Activated CD4-positive, alpha-beta T cell treated with anti-CD3 and anti-CD28 coated beads, Interleukin-10, Interleukin-2, amounts not matched to agents 100 ng/mL and 50 ng/mL, durations not matched to agents 16 hours and 8 hours (primary cell): ENCODE measurements at places on chromosomes 12 and 14.

GRCh38 chr12:111578276-111578970 lies 20.7 kb downstream of the ATXN2 start:
- DNase-seq, result peak; percentile 12

DNA sequence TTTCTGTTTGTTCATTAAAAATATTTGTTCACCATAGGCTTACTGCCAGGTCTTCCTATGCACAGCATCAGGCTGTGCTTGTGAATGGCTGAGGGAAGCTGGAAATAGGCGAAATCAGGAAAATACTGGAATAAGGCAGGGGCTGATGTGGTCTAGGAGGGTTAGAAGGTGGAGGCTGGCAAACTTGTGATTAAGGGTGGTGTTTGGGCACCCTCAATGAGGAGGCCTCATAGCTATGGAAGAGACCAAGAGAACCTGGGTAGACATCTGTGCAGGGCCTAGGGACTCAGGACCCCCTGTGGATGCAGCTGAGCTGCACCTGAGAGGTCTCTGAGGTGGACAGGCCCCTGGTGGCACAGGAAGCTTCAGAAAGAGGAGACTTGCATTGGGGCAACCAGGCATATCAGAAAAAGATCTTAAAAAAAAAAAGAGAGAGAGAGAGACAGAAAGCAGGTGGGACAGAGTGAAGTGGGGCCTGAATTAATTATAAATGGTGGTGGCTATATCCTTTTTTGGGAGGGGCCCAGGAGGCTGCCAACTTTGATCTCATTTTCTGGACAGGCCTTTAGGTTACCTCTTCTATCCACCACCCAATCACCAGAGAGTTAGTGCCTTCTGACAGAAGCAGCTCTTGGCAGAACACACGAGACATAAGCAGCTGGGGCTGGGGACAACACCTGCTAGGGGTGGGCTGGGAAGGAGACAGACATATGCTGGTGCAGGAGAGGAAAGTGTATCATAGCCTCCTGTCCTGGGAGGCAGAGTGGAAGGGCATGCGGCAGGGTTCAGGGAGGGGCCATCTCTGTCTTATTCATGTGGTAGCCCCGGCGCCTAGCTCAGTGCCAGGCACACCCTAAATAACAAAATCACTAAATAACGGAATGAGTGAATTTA lies 46.7 kb upstream of the ATP23 start:
- no peak for DNase-seq

DNA sequence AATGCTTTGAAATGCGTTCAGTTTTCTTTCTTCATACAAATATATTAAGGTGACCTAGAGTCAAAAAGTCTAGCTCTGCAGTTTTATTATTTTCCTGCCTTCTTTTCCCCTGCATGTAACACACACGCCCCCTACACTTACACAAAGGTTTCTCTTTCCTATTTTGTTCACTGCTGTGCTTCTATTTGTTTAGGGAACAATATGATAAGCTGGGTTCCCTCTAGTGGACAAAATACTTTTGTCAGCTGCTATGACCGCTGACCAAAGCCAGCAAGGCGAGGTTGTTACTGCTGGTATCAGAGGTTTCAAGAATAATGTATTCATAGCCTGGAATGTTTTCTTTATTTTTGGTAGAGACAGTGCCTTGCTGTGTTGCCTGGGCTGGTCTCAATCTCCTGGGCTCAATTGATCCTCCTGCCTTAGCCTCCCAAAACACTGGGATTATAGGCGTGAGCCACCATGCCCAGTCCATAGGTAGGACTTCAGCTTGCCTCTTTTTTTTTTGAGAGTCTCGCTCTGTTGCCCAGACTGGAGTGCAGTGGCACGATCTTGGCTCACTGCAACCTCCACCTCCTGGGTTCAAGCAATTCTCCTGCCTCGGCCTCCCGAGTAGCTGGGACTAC lies 33.4 kb downstream of the FNTB start:
- DNase-seq, result peak; percentile 38

DNA sequence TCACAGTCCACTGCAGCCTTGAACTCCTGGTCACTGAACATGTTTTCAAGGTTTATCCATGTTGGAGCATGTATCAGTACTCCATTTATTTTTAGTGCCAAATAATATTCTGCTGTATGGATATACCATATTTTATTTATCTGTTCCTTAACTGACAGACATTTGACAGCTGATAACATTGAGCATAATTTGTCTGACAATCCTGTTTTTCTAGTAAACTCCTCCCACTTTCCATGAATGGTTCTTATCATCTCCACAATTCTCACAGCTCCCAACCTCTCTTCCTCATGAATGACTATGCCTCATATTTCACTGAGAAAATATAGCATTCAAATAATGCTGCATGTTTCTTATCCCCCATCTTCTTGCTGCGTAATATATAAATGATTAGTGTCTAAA lies 33.3 kb downstream of the COCH start:
- no peak for DNase-seq

DNA sequence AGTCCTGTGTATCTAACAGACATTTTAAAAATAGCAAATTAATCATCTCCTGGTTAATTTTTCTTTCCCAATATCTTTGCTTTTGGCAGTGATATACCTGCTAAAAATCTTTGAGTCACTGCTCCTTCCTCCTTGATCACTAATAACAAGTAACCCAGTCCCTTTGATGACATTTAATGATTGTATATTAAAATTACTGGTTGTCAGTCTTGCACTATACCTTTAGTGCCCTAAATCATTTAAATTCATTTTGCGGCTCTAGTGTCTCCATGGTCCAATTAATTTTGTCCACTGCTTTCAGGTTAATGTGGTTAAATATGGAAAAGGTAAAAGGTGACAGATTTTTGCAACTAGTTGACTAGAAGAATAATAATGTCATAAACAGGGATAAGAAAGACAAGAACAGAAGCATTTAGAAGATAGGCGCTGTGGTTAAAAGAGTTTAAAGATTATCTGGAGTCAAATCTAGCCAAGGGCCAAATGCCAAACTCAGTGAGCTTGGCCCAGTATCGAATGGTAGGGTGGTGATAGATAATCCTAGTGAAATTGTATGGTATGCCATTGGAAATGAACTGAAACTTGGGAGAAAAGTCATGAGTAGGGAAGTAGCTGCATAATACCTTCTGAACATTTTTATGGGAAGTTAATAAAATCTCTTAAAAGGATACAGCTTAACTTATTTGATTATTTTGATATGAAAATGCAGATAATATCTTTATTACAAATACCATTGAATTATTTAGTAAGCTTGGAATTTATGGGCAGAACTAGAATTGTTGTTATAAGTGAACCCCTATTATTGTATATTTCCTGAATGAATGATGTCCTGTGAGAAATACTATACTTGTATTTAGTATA lies 115.0 kb downstream of the PCNX1 start:
- DNase-seq, result no peak

DNA sequence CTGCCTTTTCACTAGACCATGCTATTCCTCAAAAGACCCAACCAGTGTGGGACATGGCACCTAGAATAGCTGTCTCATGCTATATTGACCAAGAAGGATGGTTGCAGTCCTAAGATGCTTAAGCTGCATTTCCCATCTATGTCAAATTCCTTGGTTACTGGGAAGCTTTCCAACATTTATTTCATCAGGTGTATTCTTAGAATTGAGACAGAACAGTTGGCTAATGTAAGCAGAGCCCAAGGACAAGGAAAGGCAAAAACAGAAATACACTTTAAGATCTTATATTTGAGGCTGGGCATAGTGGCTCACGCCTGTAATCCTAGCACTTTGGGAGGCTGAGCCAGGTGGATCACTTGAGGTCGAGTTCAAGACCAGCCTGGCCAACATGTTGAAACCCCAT lies 24.7 kb downstream of the ARG2 start:
- DNase-seq, result no peak

DNA sequence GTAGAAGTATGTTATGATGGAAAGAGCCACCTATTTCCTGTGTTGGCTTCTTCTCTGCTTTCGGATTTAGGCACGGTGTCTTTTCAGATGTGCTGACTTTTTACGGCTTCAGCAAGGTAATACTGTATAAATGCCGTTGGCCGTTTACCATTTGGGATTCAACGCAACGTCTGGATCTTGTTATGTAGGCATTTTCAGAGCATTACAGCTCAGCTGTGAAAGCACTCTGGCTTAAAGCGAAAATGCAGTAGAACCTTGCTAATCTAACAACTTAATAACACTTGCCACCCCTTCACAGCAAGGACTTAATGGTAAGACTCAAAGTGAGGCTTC lies 229.9 kb downstream of the EFCAB11 start:
- peak; percentile 60 for DNase-seq

GRCh38 chr12:52052468-52053186 lies 1.4 kb downstream of the NR4A1 start:
- DNase-seq, result no peak

DNA sequence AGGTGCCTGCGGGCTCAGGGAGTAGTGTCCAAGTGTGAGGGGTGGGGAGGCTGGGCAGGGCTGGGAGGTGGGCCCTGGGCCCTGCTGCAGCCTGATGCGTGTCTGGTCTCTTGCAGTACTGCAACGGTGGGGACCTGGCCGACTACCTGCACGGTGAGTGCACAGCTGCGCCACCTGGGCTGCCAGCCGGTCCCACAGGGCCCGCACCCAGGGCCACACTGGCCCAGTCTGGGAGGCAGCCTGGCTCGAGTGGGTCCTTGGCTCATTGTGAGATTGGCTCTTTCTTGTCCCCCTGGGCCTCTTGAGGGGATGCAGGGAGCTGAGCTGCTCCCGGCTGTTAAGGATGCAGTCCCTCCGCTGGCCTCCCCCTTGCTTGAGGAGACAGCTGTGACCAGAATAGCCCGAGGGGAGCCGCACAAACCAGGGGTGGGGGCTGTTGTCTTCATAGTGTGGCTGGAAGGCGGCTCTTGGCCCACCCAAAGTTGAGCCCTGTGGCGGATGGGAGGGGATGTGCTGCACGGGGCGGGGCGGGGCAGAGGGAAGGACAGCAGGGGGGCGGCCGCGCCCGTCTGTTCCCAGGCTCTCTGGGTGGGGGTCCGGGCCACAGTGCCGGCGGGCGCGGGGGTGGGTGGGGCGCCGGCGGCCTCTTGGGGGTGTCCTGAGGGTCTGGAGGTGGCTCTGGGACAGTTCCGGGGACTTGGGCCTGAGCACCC lies 13.1 kb downstream of the ULK1 start:
- no peak for DNase-seq

DNA sequence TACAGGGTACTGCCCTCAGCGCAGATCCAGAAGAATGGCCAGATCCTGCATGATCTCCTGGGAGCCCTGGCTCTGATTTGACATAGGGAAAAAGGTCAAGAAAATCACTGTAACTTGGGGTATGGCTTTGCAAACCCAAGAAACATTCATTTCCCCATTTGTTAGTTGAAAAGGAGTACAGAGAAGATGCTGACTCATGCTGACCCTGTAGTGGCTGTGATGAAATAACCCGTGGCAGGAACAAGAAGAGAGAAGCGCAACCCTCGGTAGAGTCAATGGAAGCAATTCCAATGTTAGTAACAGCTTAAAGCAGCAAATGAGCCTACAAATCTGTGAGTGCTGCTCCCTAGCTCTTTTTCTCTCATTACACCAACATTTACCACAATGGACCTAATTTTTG lies 281.6 kb upstream of the NPAS3 start:
- no peak for DNase-seq

DNA sequence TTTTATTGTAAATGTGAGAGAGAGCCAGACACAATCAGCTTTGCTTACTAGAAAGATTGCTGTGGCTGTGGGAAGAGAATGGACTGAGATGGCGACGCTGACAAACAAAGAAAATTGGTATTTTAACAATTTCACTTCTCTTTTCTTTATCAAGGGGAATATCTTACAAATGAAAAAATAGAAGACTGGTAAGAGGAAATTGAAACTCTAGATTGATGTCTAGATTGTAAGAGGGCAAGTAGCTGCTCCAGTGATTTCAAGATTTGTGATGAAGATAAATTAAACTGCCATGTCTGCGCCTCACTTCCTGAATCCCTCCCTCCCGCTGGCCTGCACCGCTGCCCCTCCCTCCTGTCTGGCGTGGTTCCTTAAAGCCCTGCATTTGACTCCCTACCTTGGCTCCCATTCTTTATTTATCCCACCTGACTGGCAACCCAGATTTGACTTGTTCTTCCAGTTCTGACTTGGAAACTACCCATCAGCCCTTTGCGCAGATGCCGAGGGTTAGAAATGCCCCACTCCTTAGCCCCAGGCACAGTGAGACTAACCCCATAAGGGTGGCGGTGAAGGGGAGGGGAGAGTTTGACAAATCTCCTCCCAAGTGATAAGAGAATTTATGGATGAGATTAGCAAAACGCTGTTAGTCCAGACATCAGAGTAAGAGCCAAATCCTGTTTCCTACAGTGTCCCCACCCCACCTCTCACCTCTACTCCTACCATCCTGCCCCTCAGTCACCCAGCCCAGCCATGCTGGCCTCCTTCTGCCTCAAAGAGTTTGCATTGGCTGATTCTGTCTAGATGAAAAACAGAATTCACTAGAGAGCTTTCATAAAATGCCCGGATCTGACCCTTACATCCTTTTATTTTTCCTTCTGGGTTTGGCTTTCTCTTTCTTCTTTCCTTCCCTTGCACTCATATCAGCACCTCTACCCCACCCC lies 125.3 kb upstream of the ATF7IP start:
- peak; percentile 17 for DNase-seq

DNA sequence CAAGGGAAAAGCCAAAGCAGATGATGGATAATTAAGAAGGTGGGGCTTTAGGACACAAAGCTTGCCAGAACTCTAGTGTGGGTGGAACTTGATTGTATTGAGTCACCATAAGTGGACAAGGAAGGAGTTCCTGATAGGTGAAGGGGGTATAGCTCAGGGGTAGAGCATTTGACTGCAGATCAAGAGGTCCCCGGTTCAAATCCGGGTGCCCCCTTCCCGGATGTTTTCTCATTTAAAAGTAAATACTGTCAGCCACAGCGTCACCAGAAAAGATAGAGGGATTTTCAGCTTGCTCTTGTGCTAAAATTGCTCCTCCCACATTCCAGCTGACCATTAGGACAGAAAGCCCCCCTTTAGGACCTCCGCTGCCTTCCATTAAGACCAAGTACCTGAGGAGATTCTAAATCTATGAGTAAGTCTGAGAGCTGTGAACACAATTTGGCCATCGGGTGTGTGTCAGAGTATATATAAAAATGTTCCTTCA lies 36.6 kb downstream of the DCAF4 start:
- peak; percentile 25 for DNase-seq

DNA sequence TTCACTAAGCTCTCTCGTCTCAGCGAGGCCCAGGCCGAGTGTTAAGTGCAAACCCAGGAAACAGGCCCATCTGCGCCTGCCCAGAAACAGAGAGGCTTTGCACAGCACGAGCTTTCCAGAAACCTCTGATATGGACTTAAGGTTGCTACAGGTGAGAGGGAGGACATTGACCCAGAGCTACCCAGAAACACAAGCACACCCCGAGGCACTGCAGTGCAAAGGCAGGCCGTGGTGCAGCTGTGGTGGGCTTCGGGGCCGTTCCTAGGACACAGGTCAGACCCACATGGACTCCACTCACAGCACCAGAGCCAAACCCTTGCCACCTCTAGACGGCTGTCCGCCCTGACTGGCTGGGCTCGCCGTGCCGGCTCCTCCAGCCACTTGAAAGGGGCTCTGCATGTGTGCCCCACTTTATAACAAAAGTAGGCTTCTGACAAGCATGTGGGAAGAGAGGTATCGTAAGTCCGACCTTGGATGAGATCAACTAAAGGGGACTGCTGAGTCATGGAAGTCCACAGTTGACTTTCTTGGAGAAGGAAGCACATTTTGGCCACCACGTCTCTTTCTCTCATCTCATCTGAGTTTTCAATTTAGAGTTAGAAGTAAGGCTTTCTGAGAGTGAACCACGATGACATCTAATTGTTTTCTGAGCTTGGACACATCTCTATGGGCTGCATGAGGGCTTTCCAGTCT lies 38.2 kb downstream of the CACNA2D4 start:
- no peak for DNase-seq
